GM18507 (cell line): ENCODE measurements at places on chromosomes 1 and 21.

DNA sequence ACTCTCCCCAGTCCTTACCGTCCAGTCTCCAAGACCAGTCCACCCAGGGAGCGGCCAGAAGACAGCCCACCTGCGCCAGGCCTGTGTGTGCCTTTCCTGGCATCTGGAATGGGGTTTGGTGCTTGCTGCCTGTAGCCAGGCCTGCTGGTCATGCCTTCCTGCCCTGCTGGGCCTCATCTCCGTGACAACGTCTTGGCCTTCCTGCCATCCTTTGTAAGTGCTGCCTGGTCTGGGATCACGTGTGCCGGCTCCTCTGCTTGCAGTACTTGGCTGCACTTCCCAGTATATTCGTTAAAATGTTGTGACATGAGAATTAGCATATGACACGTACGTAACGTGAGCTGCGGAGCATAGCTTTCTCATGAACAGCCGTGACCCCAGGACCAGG is 145.3 kb upstream of the COL6A1 start:
- no peak for DNase-seq

DNA sequence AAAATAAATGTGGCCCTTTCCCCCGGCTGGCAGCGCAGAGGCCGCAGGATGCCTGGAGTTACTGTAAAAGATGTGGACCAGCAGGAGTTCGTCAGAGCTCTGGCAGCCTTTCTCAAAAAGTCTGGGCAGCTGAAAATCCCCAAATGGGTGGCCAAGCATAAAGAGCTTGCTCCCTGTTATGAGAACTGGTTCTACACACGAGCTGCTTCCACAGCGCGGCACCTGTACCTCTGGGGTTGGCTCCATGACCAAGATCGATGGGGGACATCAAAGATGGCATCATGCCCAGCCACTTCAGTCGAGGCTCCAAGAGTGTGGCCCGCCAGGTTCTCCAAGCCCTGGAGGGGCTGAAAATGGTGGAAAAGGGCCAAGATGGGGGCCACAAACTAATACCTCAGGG is 95.9 kb downstream of the LRIG2 start:
- no peak for DNase-seq

- no peak for DNase-seq
These were observed 28.5 kb downstream of the RYR2 start for GRCh38 chr1:237070519-237070918.

GRCh38 chr1:226397011-226397926 is 10.6 kb downstream of the PARP1 start:
- no peak for DNase-seq

DNA sequence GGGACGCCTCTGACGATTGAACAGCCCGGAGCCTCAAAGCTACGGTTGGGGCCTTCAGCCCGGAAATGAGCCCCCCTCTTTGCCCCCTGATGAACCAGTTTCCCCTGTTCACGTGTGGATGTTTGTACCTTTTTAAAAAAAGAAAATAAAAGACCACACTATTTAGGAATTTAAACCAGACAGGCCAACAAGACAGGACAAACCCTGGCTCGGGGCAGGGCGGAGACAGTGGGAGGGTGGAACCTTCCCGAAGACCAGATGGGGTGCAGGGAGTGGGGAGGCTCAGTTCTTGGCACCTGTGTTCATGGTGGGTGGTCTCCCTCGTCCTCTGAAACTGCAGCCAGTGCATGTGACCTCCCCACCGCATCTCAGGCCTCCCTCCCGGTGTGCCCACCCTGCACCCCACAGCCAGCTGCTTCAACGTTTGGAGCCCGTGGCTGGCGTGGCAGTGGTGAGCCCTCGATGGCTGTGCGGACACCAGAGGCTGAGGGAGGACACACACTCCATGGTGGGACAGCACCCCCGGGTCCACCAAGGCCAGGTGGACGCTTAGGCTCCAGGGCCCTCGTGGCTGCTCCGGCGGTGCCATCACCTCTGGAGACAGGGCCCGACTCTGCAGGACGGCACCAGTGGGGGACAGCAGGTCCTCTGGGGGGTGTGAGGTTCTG is 45.6 kb downstream of the COL18A1 start:
- DNase-seq = no peak

DNA sequence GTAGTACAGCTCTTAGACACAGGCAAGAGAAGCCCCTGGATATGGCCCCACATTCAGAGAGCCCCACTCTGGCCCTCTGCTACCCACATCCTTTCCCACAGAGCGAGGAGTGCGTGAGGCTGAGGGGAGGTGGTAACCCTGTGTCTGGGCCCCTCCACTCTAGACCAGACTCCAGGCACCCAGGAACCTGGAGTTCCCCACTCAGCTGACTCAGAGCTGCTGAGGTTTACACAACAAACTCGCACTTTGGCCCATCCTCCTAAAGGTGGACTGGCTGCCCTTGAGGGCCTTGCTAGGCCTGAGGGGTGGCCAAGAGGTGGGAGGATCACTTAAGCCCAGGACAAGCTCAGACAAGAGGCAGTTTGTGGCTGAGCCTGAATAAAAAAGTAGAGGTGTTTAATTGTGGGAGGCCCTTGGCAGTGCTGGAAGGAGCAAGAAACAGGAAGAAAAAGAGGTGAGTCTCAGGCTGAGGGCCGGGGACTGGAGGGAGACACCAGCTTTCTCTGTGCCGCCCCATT is 10.7 kb downstream of the MR1 start:
- no peak for DNase-seq

DNA sequence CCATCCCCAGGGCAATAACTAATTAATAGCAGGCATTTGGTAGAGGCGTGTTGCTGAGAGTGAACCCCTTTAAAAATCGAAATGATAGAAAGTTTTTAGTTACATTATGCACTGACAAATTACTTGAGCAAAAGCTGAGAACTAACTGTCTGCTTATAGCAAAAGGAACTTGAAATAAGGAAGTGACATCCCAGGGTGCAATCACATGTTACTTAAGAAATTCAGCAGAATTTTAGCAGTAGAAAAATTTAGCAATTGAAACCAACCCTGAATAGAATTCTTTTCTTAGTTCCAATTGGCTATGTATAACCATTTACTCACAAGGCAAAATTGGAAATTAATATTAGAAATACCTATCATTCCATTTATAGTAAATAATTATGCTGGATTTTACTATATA is 139.5 kb upstream of the SAMSN1 start:
- no peak for DNase-seq

DNA sequence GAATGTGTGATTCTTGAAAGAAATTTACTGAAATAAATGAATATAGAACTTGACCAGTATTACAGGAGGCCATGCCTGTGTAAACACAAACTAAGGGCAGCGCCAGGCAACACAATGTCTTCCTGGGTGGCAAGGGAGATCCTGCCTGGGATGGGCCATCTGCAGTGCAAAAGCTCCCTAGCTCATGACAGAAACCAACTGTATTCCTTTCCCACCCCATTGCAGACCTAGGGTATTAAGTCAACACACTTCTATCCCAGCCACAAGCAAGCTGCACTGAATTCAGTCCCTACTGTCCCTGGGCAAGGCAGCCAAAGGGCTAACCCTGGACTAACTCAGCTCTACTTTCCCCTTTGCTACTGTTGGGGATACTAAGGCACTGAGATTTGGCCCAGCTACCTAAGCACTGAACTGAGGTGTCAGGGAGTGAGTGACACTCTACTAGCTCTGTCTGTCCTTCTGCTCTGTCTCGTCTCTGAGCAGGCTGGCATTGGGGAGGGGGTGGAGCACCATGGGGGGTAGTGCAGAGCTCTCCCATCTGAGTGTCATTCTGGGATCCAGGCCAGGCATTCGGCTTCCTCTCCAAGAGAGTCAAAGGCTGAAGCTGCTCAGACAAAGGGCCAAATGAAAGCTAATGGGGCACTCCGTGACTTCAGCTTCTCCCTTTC is 2.5 kb downstream of the INKA2 start:
- no peak for DNase-seq

- no peak for DNase-seq
These were observed 242.2 kb upstream of the ADGRL2 start for GRCh38 chr1:81558291-81559076.

DNA sequence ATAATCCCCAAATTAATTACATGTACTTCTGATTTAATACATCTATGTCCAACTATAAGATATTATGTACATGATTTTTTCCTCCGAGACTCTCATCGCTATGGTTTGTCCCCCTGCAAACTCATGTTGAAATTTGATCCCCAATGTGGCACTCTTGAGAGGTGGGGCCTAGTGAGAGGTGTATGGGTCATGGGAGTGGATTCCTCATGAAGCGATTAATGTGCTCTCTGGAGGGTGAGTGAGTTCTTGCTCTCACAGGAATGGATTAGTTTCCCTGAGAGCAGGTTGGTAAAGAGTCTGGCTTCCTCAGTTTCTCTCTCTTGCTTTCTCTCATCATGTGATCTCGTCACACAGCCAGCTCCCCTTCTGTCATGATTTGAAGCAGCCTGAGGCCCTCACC is 16.1 kb downstream of the HSF2BP start:
- no peak for DNase-seq

DNA sequence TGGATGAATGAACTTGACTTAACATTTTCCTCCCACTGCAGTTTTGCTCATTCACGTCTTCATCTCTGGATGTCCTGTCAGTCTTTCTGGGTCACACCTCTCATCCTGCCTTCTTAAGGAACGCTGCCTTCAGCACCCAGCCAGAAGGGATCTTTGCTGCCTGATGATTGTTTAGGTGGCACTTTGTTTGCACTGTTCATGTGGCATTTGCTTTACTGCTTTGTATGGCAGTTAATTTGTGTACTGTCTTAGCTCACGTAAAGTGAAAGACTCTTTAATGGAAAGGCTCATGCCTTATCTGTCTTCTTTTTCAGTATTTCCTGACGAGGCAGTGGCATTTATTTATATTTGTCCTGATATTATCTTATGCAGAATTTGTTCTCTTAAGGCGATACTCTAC is 4.9 kb downstream of the MIA3 start:
- no peak for DNase-seq
